ENCODE measurements at places on chromosomes 5 and 9.

DNA sequence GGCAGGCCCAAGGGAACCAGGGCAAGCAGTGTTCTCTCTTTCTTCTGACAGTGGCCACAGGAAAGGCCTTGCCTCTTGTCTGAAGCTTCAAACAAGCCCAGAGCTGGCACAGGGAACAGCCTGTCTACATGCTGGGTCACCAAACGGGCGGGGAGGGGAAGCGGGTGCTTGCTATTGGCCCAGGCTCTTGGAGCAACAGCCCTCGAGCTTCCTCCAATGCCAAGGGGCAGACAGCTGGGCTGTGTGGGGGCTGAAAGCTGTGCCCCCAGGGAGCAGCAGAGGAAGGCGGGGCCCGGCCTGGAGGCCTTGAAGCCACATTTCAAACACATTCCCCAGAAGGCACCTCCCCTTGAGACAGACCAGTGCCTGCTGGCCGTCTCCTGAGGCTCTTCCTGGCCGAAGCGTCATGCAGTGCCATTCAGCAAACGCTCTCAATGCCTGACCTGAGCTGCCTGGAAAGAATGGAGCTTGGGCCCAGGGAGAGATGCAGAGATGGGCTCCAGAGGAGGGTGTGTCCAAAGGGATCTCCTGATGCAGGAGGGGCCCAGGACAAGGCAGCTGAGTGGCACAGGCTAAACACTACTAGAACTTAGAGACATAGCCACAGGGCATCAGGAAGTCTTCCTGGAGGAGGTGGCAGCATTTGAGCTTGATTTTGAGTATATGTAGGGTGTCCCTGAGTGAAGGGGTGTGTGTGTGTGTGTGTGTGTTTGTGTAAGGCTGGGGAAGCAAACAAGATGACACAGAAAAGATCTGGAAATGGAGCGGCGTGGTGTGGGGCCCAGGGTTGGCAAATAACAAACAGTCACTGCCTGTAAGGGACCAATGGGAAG lies 2.5 kb downstream of the FIBCD1 start:
- peak; percentile 56 for DNase-seq

DNA sequence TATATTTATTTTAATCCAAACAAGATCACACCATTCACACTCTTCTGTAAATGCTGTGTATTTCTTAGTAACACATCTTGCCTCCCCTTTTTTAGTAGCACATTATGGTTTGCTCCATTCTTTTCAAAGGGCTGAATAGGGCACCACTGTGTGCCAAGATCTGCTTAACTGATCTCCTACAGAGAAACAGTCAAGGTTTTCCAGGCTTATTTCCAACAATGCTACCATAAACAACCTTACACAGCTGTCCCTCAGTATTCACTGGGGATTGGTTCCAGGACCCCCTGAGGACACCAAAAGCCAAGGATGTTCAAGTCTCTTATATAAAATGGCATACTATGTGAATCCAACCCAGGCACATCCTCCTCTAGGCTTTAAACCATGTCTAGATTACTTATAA lies 16.5 kb downstream of the GOLM1 start:
- no peak for DNase-seq

DNA sequence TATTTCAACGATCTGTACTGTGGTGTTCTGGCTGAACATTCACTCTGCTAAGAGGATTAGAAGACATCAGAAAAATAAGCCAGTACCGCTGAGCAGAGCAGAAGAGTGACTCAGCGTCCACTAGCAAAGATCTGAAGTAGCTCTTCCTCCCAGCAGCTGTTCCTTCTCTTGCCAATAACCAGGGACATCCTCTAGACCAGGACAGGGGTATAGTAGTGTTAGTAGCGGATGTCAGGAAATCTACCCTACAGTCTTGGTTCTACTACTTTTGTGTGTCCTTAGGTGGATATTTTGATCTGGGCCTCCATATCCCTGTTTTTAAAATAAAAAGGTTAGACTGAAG lies 103.6 kb downstream of the TSSK1B start:
- no peak for DNase-seq

DNA sequence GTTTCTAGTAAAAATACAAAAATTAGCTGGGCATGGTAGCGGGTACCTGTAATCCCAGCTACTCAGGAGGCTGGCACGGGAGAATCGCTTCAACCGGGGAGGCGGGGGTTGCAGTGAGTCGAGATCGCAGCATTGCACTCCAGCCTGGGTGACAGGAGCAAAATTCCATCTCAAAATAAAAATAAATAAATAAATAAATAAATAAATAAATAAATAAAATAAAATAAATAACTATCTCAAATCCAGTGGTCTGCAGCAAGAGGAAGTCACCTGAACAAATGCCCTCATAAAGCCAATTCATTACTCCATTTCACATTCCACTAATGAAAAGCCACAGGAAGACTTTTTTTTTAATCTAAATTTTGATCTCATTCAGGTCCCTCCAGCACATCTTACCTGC lies 114.2 kb downstream of the EFNA5 start:
- no peak for DNase-seq

GRCh38 chr9:95645992-95646391 lies 129.2 kb upstream of the PTCH1 start:
- DNase-seq, result no peak

GRCh38 chr9:86034863-86035734 lies 64.3 kb downstream of the GOLM1 start:
- DNase-seq, result peak; percentile 47

GRCh38 chr5:7577381-7577780 lies 181.4 kb downstream of the ADCY2 start:
- no peak for DNase-seq

DNA sequence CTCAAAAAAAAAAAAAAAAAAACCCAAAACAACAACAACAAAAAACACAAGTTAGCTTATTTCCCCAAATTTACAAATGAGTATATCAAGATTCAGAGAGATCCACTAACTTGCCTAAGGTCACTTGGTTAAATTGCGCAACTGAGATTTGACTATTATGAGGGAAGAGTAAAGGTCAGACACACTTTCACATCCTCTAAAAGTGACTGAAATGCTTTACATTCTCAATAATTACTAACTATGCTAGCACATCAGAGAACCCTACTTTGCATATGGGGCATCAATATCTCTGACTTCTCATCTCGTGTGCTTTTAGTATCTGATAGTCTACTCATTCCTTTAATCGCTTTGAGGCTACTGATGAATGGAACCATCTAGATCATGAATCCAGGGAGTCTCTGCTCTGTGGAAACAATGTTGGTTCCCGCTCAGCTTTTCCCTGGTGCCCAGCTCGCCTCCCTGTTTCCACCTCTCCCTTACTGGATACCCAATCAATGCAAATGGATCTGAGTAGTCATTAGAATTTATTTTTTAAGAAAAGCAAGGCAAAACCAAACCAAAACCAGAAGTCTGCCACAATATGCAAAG lies 182.1 kb upstream of the TRIM32 start:
- no peak for DNase-seq

DNA sequence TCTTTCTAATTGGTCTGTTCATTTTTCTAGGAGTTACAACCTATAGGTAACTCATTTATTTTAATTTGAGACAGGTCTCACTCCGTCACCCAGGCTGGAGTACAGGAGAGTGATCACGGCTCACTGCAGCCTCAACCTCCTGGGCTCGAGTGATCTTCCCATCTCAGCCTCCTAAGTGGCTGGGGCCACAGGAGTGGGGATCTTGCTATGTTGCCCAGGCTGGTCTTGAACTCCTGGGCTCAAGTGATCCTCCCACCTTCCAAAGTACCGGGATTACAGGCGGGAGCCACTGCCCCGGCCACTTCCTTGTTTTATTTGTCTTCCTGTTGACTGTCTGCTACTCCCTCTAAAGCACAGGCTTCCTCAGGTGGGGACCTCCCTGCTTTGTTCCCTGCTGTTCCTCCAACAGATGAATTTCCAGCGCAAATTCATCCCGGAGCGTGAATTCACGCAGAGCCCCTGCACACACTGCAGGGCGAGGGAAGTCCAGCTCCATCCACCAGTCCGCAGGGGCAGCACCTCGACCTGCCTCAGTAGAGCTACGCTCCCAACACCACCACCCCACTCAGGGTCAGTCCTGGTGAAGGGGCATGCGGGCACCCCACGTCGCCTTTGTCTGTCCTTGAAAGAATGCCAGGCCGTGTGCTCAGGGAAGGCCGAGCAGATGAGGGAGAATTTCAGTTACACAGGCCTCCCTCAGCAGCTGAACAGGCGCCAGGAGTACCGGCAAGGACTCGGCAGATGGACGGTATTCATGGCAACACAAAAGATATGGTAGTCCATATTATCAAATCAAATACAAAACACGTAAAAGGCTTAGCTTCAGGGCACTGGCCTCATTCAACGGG lies 6.3 kb downstream of the QSOX2 start:
- no peak for DNase-seq

DNA sequence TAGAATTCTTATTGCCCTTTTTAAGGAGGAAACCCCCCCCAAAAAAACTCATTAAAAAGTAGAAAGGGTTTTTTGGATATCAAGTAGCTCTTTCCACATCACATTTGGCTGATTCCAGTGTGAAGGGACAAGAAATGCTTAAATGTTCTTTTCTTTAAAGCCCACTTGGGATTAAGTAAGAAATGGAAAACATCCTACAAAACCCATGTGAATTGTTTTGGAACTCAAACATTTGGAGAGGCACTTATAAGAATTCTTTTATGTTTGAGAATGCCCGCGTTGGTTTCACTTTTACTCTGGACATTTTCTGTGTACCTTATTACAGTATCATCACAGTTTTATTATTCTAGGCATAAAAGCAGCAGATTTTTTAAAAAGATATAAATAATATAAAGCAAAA lies 301.1 kb upstream of the ACTBL2 start:
- no peak for DNase-seq

- DNase-seq, result peak; percentile 50
These were observed 617 bp downstream of the PPP6C start for GRCh38 chr9:125189011-125189360.

GRCh38 chr9:133825555-133826218 lies 87.5 kb upstream of the SARDH start:
- DNase-seq, result no peak

DNA sequence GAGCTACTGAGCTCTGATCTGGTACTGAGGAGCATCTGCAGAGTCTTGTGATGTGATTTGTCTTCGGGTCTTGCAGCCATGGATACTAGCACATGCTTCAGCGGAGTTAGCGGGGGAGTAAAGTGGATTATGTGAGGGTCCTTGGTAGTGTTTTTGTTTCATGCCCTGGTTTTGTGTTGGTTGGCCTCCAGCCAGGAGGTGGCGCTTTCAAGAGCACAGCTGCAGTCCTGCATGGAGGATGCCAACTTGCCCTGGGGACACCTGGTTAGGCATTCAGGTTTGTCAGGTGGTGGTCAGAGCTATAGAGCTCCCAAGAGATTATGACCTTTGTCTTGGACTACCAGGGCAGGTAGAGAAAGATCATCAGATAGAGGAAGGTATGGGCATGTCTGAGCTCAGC lies 185.8 kb upstream of the CDH6 start:
- no peak for DNase-seq

- DNase-seq, result no peak
These were observed 445.0 kb upstream of the KIF2A start for GRCh38 chr5:61860978-61861377.

DNA sequence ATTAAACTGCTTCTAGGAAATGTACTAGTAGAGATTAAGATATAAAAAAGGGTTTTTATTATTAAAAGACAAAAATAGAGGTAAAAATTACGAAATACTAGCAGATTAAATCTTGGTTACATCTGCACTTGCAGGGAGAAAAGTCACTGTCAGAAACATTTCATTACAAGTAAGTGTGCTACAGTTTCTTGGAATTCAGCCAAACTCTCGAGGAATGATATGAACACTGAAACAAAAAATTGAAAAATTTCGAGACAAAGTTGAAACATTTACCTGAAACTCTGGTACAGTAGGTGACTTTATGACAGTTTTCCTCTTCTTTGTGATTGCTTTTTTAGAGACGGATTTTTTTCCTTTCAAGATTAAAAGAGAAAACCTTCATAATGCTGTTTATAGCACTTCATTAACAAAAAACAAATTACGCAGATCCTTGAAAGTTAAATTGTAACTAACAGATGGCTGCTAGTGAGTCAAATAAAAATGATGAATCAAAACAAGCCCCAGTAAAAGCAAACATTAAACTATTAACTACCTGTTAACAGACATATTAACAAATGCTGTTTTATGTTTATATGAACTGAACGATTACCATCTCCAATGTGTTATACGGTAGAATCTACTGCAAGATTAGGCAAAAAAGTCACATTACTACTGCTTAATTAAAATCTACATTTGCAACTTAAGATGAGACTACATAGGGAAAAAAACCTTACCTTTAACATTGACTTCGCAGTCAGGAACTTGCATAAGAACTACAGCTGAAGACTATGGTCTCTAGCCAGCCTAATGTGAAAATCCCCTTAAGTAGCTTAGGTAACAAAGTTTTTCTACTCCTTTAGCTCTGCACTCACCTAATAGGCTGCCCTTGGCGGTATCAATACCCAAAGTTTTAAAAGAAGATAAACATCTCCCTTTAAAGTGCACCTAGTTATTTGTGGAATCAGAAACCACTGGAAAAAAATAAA lies 61.4 kb downstream of the RANBP6 start:
- DNase-seq, result no peak

DNA sequence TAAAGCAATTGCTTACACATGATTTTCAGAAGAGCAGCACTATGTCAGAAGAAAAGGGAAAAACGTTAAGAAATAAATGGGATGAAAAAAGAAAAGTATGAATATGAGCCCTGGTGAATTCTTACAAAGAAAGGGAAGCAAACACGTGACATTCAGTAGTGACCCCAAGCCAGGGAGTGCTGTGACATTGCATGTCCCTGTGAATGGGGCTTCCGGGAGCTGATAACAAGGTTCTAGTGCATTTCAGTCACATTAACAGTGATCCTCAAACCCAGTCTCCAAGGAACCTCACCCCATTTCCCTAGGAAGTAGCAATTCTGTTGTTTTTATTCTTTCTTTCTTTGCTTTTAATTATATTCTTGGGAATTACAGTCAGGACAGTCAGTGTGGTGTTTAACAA lies 27.3 kb downstream of the TMEM252 start:
- DNase-seq, result no peak

GRCh38 chr9:89037346-89037745 lies 46.1 kb downstream of the S1PR3 start:
- no peak for DNase-seq

DNA sequence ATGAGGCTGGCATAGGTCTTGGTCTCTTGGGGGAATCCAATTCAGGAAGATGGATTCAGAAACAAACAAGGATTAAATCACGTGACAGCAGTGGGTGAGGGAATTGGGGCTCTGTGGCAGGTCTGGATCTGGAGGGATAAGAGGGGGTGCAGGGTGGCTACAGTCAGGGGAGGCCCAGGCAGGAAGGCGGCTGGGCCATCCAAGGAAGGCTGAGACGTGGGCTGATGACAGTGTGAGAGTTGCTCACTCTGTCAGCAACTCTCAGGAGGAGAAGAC lies 65.8 kb upstream of the COL5A1 start:
- DNase-seq, result no peak
